ENCODE measurements at places on chromosomes 12 and 14.

DNA sequence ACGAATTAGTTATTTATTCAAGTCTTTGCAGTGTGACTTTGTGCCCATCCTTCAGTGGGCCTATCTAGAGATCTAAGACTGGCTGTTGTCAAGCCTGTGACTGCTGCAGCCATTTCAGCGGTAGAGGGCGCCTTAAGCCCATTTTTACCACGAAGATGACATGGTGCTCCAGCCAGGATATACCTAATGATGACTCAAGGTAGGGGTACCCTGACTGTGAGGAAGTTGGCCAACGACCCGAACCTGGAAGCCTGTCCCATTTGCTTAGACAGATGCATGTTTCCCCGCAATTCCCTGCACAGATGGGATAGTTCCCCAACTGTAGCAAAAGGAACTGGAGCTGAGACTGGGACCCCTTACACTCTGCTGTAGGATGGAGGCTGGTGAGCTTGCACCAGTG lies 41.3 kb downstream of the RAB3IP start:
- no peaks in the 10 kb centered on the region for H3K4me1 ChIP-seq
- H3K27me3 ChIP-seq = no peaks in the 10 kb centered on the region
- no peak overlapping the region for H3K27ac ChIP-seq

GRCh38 chr12:11623382-11623781 lies 26.1 kb upstream of the ETV6 start:
- H3K27me3 ChIP-seq = peaks cover 8% of the 10 kb centered on the region
- no peaks in the 10 kb centered on the region for H3K36me3 ChIP-seq
- no peak overlapping the region for H3K4me3 ChIP-seq
- peaks cover 4% of the 10 kb centered on the region for H3K4me1 ChIP-seq

DNA sequence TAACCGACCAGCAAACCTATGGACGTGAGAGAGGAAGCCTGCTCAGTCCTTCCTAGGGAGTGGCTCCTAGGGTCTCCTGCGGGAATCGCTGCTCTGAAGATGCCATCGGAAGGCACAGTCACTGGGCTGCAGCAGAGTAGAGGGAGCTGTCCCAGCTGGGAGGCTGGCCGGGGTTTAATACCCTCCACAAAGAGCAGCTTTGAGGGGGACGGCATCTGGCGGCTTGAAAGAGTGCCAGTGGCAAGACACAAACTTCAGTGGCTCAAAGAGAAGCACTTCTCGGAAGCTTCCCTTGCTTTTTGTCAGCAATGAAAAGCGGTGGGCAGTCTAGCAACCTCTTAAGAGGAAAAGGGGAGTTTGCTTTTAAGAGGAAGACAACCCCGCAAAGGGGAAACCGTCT lies 114.6 kb downstream of the TMEM132C start:
- H3K4me3 ChIP-seq = no peak overlapping the region
- H3K27ac ChIP-seq = no peak overlapping the region
- no peaks in the 10 kb centered on the region for H3K27me3 ChIP-seq
- no peaks in the 10 kb centered on the region for H3K4me1 ChIP-seq
- H3K36me3 ChIP-seq = no peaks in the 10 kb centered on the region
- DNase-seq = no peak

- no peaks in the 10 kb centered on the region for H3K36me3 ChIP-seq
- no peak overlapping the region for H3K4me3 ChIP-seq
Measured at GRCh38 chr12:125519026-125519651, 453.9 kb downstream of the AACS start.

- no peak overlapping the region for H3K4me3 ChIP-seq
- no peak for DNase-seq
- H3K36me3 ChIP-seq = no peaks in the 10 kb centered on the region
- peaks cover 4% of the 10 kb centered on the region for H3K27me3 ChIP-seq
Measured at GRCh38 chr14:49418789-49419188, 167.4 kb downstream of the RPS29 start.

GRCh38 chr12:130509454-130509853 lies 171.8 kb downstream of the PIWIL1 start:
- H3K36me3 ChIP-seq = no peaks in the 10 kb centered on the region
- H3K4me3 ChIP-seq = no peak overlapping the region
- no peaks in the 10 kb centered on the region for H3K27me3 ChIP-seq
- H3K27ac ChIP-seq = no peak overlapping the region
- no peaks in the 10 kb centered on the region for H3K4me1 ChIP-seq

DNA sequence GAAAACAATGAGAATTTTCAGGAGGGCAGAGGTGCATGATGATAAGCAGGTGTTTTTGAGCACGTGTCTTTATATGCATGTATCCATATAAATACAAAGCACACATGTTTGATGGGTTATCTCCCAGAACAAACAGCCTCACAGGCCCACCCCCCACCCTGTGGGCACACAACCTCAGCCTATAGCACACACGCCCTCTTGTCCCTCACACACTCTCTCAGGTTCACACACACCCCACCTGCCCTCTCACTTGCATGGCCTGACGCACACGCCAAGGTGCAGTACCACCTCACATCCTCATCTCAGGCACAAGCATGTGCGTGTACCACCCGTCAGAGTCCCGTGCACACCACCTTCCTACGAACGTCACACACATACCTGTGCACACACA lies 8.6 kb upstream of the KRT8 start:
- DNase-seq = no peak
- H3K36me3 ChIP-seq = no peaks in the 10 kb centered on the region
- peaks cover 2% of the 10 kb centered on the region for H3K4me1 ChIP-seq
- H3K27me3 ChIP-seq = peaks cover 7% of the 10 kb centered on the region
- H3K27ac ChIP-seq = no peak overlapping the region
- no peak overlapping the region for H3K4me3 ChIP-seq

DNA sequence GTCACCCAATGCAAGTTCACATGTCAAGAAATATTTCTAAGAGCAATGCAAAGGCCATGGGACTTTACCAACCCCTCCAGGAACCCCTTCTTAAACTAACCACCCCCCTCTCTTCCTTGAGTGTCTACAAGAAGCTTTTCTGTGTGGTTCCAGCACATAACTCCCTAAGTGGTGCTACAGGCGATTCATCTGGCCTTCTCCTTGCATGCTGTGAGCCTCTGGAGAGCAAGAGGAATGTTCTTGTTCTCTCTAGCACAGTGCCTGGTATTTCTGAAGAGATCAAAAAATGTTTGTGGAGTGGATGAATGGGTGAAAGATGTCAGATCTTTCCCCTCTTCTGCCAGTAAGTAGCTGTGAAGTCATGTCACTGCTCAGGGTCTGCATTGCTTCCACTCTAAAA lies 5.9 kb upstream of the RNASE12 start:
- H3K4me1 ChIP-seq = peaks cover 4% of the 10 kb centered on the region
- H3K27ac ChIP-seq = no peak overlapping the region
- no peaks in the 10 kb centered on the region for H3K36me3 ChIP-seq
- no peak overlapping the region for H3K4me3 ChIP-seq
- DNase-seq = no peak

DNA sequence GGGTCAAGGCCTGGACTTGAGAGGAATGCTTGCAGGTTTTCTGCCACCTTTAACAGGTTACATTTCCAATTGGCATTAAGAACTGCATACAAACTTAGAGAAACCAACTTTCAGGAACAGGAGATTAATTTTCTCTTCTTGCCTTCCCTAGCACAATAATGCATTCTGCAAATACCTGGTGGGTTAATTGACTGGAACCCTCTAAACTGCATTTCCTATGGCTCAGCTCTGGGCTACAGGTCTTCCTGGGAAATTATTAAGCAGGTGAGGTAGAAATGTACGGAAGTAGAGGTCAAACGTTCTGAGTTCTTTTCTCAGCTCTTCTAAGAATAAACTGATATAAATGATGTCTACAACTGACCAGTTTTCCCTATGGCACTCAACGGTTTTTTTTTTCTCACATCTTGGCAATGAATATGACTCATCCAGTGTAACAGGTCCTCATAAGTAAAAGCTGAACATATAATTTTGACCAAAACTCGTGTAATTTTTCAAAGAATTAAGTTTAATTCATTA lies 144.9 kb upstream of the PELI2 start:
- H3K4me3 ChIP-seq = no peak overlapping the region
- no peak overlapping the region for H3K27ac ChIP-seq
- H3K36me3 ChIP-seq = no peaks in the 10 kb centered on the region
- H3K4me1 ChIP-seq = no peaks in the 10 kb centered on the region
- no peak for DNase-seq

DNA sequence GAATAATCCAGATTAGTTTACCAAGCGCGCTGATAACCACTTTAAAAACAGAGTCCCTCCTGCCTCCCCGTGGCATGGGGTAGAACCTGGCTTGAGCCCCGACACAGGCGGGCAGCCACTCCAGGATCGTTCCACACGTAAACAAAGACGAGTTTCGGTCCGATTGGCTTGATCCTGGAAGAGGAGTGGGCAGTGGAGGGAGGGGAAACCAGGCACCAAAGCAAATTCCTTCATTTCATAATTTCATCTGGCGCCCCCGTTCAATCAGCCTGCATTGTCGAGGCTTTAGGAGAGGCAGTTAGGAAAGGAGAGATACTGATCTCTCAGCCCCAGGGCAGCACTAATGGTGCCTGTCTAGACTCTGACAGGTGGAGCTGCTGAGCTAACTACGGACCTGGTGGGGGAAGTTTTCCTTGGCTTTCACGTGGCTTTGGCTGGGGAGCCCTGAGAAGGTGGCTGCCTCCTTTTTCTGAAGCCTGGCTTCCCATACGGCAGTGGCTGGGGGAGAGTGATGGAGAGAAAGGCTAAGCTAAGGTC lies 751 bp upstream of the GPRC5A start:
- peak overlapping the region; percentile 74 for H3K4me3 ChIP-seq
- peaks cover 6% of the 10 kb centered on the region for H3K4me1 ChIP-seq
- H3K27me3 ChIP-seq = peaks cover 40% of the 10 kb centered on the region
- no peak for DNase-seq
- H3K36me3 ChIP-seq = no peaks in the 10 kb centered on the region
- H3K27ac ChIP-seq = peak overlapping the region; percentile 18

- no peak for DNase-seq
- no peaks in the 10 kb centered on the region for H3K4me1 ChIP-seq
- H3K36me3 ChIP-seq = no peaks in the 10 kb centered on the region
- no peak overlapping the region for H3K27ac ChIP-seq
- no peaks in the 10 kb centered on the region for H3K27me3 ChIP-seq
Measured at GRCh38 chr12:115060477-115061168, 376.6 kb upstream of the TBX3 start.

DNA sequence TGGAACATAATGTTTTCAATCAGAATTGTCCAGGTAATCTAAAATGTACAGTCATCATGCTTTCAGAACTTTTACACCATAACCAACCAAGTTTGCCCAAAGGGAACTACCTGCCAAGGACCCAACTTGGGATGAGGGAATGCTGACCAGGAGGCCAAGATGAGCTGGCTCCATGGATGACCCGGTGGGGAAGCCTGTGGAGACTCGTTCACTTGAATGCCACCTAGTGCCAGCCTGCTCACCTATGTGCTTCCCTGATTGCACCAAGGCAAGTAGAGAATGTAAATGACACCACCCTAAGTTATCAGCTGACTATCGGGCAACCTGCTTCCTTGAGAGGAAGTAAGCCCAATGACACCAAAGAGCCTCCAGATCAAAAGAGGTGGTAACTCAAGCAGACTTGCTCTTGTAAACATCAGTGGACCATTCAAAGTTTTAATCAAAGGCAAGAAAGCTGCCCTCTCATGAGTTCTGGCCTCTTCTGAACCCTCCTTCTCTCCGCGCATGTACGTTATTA lies 137.3 kb downstream of the TTC7B start:
- H3K4me1 ChIP-seq = peaks cover 40% of the 10 kb centered on the region
- H3K27me3 ChIP-seq = peaks cover 3% of the 10 kb centered on the region
- DNase-seq = no peak

DNA sequence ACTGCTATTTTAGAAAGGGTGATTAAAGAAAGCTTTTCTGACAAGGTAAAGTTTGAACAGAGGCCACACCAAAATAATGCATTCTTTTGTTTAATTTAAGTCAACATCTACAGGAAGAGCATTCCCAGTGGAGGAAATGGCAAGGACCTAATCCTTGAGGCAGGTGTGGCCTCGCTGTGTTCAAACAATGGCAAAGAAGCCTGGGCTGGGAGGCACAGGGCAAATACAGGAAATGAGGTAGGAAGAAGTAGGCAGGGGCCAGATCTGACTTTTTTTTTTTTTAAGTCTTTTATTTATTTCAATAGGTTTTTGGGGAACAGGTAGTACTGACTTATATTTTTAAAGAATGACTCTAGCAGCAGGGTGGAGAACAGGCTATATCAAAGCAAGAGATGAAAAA lies 53.5 kb downstream of the ARMH4 start:
- no peak overlapping the region for H3K27ac ChIP-seq
- H3K4me1 ChIP-seq = no peaks in the 10 kb centered on the region
- H3K27me3 ChIP-seq = no peaks in the 10 kb centered on the region
- H3K4me3 ChIP-seq = no peak overlapping the region
- no peaks in the 10 kb centered on the region for H3K36me3 ChIP-seq

GRCh38 chr14:89957791-89958190 lies 2.1 kb downstream of the TDP1 start:
- H3K4me3 ChIP-seq = peak overlapping the region; percentile 89
- peaks cover 61% of the 10 kb centered on the region for H3K36me3 ChIP-seq
- H3K27me3 ChIP-seq = no peaks in the 10 kb centered on the region
- H3K27ac ChIP-seq = peak overlapping the region; percentile 97
- no peak for DNase-seq

- no peak for DNase-seq
- H3K27me3 ChIP-seq = no peaks in the 10 kb centered on the region
Measured at GRCh38 chr12:124350491-124350890, 55.6 kb downstream of the RFLNA start.

Measured in activated T-helper 2 cell treated with anti-CD3 and anti-CD28 coated beads, Interferon-gamma antibody, Interleukin-2, Interleukin-4, amounts not matched to agents 10 μg/mL and 5 μg/mL and 100 μg/mL, durations not matched to agents 14 hours and 24 hours and 36 hours (primary cell).